ENCODE measurements at places on chromosomes 7 and 10.

DNA sequence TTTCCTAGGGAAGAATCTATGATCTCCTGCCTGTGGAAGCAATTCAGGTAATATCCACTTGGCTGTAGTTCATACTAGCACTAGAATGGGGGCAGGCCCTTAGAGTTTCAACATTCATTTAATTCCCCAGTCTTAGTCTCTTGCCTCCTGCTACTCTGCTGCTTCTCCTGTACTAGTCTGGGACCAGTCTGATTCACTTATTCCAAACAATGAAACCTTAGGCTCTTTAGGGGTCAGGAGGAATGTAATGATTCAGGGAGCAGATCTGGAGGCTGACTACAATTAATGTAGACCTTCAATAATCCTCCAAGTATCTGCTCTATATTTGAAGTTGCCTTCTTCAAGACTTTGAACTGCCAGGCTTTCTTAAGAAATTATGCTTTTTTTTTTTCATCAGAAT, 101.8 kb downstream of the GNAT3 start:
- no peak for DNase-seq

GRCh38 chr10:17428351-17429097, 25.9 kb downstream of the ST8SIA6 start:
- DNase-seq, result no peak

- no peak for DNase-seq
Measured at GRCh38 chr7:42765931-42766330, 145.9 kb downstream of the C7orf25 start.

GRCh38 chr7:36283711-36284130, 105.9 kb upstream of the ANLN start:
- DNase-seq, result no peak

- peak; percentile 36 for DNase-seq
Measured at GRCh38 chr7:121873289-121874194, 581 bp downstream of the PTPRZ1 start.

GRCh38 chr7:110719741-110720140, 371.2 kb upstream of the LRRN3 start:
- no peak for DNase-seq

GRCh38 chr10:45427262-45427969, 53.4 kb downstream of the ALOX5 start:
- no peak for DNase-seq

DNA sequence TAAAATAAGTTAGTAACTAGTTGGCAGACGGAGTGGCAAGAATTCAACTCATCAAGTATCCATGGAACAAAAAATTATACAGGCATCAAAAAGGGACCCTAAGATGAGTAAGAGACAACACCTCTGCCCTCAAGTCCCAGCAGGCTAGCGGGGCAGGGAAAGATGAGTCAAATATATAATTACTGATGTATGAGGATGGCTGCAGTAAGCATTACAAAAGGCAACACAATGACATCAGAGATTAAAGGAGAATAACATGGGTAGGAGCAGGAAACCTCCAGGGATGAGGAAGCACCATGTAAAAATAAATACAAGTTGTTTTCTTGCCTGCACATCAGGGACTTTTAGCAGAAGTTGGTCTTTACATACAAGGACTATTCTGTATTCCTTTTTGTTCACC, 49.4 kb downstream of the SCRN1 start:
- DNase-seq, result no peak

GRCh38 chr10:24518981-24519597, 204.6 kb downstream of the ARHGAP21 start:
- DNase-seq, result peak; percentile 68

DNA sequence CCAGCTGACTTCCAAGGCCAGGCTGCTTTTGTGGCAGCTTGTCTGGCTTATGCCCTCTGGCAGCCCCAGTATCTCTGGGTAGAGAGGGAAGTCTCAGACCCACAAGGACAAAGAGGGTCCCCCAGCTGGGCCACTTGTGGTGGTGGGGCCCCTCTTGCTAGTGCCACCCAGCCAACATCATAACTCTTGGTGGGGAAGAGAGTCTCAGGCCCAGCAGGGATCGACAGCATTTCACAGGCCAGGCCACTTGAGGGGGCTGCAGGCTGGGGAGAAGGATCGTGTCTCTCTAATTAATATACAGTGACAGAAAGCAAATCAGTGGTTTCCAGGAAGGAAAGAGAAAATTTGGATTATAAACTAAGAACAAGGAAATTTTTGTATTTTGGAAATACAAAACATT, 76.0 kb downstream of the TYW1B start:
- no peak for DNase-seq

GRCh38 chr7:112162784-112163506, 43.3 kb downstream of the DOCK4 start:
- DNase-seq, result no peak

GRCh38 chr10:4130685-4131084, 345.7 kb upstream of the KLF6 start:
- no peak for DNase-seq

DNA sequence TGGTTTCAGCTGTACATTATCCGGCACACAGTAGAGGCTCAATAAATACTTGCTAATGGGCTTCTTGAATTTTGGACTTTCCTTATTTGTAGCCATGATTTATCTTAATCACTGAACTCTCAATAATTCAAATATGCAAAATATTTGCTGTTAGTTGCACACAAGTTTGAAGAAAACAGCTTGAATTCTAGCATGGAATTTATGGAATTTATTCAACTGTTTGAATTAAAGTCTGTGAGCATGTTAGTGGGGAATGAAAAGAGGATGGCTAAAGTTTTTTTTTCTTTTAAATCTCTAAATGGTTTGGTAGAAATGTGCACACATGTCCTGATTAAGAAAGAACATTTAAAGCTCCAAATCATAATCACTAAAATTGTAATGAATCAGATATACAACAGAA, 42.5 kb downstream of the SIRT1 start:
- no peak for DNase-seq

DNA sequence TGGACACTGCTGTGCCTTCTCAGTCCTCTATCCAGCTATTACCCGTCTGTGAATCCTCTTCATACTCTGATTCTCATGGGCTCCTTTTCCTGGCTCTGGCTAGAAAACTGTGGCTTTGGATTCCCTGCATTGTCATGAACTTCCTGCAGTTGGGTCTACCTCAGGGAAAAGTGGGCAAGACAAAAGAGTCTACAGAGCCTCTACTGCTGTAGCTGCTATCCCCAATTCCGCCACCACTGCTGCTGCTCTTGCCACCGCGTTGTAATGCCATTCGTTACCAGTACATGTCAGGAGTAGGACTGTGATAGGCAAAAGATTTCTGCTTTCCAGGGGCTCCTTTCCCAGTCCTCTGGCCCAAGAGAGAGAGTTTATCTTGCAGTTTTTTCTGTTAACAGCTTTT, 23.9 kb upstream of the PPP1R17 start:
- DNase-seq, result no peak

DNA sequence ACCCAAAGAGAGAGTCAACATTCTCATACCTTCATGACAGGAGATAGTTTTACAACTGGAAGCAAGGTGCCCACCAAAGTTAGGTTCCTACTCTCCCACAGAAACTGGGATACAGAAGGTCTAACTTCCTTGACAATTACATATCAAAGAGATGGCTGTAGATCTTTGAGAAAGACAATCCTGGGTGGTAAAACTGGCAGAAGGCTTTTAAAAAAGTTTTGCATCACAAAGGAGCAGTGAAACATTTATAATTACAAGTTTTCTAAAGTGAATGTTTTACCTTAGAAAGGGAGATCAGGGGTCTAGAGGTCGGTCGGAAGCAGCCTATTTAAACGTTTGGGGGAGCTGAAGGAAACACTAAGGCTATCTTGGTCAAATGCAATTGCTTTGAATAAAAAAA, 166.6 kb upstream of the STEAP1 start:
- DNase-seq, result no peak

- no peak for DNase-seq
Measured at GRCh38 chr7:129843978-129844840, 108.6 kb downstream of the UBE2H start.

DNA sequence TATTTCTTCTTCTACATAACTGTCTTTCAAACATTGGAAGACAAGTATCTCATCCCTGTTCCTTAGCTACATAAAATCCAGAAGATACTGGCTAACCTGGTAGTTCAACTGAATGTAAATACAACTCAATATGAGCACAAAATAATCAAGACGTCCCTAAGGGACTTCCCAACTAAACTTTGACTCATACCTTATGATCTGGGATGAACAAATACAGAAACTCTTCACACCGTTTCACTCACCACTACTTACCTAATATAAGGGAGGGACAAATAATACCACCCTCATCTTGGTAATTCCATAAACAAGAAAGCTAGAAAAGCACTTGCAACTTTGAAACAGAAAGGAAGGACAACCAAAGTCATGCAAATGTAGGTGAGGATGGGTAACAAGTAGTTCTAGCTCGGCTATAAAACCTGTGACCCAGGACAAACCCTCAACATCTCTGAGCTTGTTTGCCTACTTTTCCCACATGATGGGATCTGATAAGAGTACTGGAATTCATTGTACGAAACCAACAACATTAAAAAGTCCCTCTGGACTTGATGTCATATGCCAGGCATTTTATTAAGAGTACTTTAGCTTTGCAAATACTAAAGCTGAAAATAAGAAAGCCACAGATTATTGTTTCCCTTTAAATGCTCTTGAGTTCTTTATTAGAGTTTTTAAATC, 121.9 kb downstream of the STRA8 start:
- DNase-seq, result no peak

GRCh38 chr7:50827281-50827680, 44.6 kb upstream of the GRB10 start:
- no peak for DNase-seq

DNA sequence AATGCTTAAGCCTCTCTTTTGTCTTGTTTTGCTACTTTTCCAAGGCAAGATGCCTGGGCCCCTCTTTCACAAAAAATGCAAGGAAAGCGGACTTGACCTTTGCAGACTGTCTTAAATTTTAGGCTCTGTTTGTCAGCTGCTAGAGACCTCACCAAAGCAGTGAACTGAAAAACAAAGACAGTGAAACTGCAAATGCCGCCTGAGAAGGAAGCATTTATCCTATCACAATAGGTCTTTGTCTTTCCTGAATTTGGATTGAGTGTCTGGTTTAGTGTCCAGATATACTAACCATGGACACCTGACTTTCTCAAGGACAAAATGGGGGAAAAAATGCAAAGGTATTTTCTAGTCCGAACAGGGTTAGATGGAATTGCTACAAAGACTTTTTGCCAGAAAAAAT, 256.9 kb downstream of the INHBA start:
- DNase-seq, result no peak

DNA sequence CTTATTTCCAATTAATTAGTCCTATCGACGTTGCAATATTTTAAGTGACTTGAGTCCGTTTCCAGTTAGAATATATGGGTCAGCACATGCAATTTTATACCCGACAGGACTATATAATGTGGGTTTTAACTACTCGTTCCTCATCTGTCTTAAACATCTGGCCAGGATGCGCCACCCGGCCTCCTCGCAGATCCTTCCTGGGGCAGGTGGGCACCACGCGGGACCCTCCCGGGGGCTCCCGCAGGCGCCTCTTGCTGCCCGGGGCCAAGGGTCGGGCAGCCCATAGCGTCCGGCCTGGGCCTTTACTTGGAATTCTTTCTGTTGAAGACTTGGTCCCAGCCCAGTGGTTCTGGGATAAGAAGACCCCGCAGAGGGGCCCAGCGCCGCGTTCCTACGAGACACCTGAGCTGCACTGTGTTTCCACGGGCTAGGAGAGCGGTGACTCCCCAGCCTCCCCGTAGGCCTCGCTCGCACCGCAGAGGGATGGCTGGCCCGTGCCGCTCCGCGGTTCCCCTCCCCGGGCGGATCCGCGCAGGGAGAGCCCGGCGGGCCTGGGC, 10.1 kb upstream of the MNX1 start:
- no peak for DNase-seq

- no peak for DNase-seq
Measured at GRCh38 chr10:51079331-51079730, 5.0 kb downstream of the PRKG1 start.

DNA sequence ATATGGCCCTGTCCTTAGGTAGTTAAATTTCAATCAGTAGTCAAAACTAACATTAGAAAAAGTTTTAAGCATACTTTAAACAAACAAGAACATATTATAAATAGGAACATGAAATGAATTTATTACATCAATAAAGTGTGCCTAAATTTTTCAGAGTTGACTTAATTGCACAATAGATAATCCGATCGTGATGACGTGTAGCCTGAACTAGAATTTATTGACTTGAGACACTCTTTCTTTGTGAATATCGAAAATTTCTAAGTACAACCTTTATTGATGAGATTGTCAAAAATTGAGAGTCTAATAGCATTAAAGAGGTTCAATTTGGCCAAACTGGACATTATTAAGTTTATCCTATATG, 56.0 kb downstream of the CALD1 start:
- no peak for DNase-seq

Data from left hindlimb (tissue), 1 donor.